ENCODE measurements at places on chromosomes 1 and 21.

- no peak for DNase-seq
Measured at GRCh38 chr21:10640446-10640845, 119.1 kb downstream of the TPTE start.

- DNase-seq: no peak
Measured at GRCh38 chr1:205353612-205354011, 3.1 kb downstream of the KLHDC8A start.

DNA sequence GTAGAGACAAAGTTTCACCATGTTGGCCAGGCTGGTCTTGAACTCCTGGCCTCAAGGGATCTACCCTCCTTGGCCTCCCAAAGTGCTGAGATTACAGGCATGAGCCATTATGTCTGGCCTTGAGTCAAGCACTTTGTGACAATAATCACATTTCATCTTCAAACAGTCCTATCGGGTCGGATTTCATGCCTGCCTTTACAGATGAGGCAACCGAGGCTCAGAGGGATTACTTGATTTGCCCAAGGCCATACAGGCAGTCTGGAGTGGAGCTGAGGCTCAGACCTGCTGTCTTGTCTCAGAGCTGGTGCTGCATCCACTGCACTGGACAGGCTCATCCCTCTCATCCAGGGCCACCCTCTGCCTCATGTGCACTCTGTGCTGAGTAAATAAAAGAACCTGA lies 26.6 kb downstream of the FAM151A start:
- DNase-seq: no peak

- DNase-seq: no peak
Measured at GRCh38 chr1:32014948-32015273, 1.2 kb downstream of the KHDRBS1 start.

DNA sequence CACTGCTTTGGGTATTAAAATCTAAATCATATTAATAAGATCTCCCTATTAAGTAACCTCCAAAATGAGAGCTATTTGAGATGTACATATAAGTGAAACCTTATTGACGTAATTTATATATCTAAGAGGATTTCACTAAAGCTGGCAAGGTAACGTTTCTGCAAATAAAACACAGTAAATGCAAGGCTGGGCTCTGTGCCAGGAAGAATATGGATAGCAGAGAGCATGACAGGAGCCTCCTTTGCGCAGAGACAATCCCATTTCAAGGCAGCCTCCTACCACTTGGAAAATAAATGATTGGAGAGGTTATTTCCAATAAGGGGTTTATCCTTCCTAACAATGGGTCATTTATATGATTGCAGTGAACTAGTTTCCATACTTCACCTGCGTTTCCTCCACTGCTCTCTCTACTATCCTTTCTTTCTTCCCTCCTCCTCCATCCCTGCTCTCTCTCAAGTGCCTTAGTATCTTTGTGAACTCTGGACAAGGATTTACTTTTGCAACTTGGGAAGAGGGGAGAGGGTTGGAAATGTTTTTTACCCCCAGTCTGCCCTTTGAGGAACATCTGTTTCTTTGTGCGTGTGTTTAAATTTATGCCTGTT lies 3.0 kb upstream of the NFIA start:
- DNase-seq: no peak

DNA sequence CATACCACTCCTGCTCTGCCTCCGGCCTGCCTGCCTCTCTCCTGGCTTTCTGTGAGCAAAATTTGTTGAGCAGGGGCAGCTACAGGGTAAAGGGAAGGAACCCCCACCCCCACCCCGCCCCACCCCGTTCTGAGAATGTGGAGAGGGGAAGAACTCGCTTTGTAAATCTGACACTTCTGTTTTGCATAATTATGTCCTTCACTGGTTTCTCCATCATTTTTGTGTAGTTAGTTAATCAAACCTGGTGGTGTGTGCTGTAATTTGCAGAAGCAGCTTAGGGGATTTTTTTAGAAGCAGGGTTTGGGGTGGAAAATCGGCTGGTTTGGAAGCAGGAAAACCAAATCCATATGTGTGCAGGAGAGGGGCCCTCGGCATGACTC lies 58.1 kb upstream of the TMEM51 start:
- DNase-seq: no peak

DNA sequence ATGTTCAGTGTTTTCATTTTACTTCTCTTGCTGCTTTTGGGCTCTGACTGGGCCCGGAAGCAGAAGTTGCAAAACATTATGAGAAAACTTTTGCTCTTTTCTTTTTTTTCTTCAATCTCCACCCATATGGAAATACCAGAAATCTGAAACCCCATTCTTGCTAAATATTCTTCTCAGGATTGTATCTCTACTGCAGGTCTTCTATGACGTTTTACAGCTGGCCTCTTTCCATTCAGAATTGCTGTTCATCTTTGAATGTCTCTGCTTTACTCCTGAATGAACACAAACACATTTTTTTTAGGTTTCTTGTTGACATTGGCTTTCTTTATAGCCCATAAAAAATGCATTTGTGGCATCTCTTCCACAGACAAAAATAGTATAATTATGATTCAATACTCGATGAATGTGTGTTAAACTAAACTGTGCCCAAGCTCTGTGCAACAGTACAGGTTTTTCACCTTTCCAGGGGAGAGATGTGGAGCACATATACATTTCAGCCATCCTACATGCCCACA lies 18.8 kb downstream of the PTPRC start:
- peak; percentile 99 for DNase-seq

- DNase-seq: no peak
Measured at GRCh38 chr1:200281201-200281835, 128.5 kb downstream of the ZNF281 start.

GRCh38 chr1:2460996-2461751 lies 14.9 kb upstream of the PLCH2 start:
- no peak for DNase-seq

Data from AG09309 (cell line).